ENCODE measurements at places on chromosomes 1 and 21.

- DNase-seq, result no peak
Observed at GRCh38 chr1:92958203-92958970, 2.9 kb downstream of the DIPK1A start.

DNA sequence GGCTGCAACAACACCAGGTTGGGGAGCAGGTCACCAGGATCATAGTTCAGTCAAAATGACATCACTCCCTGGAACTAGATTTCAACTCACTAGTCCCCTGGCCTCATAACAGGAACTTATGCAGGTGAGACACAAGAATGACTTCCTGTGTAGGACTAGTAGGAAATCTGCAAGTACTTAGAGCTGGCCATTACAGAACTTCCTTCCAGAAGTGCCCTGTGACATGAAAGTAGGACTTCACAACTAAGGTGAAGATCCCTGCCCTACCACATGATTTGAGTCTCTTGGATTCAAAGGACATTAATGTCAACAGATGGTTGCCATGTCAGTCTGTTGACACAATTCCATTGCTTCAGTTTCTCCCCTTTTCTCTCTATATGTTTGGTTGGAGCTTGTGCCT, 223.1 kb downstream of the RPS6KC1 start:
- no peak for DNase-seq

- DNase-seq, result no peak
Observed at GRCh38 chr21:43793243-43793642, 3.9 kb downstream of the RRP1 start.

- DNase-seq, result peak; percentile 56
Observed at GRCh38 chr1:156664767-156665411, 12.3 kb downstream of the NES start.

DNA sequence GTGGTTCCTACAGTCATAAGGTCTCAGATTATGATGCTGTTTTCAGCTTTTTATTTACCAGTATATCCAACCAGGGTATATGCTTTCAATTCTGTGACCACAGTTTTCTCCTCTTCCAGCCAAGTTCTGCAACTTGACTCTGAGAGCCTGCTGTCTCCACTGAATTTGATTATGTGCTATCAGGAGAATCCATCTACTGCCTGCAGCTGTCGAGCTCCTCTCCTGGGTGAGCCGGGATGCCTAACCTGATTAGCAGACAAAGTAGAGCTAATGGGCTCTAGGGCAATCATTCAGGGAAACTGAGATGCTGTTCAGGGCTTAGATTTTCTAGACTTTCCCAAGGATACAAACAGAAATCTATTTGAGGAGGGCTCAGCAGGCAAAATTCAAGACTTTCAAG, 271.5 kb upstream of the BEND5 start:
- no peak for DNase-seq

DNA sequence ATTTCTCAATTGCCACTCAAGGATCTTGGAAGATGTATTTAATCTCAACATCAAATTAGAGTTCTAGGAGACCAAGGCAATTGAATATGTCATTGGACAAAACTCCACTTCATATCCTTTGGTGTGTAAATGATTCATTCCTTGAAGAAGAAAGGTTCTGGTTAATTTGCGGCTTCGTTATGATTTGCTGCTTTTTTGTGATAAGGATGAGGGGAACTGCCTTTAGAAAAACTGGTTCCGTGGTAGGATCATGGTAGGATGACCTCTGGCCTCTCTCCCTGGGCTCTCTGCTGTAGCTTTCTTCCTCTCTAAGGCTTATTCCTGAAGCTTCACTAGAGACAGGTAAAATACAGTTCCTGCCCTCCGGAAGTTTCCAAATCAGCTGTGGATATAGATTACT, 51.5 kb upstream of the ERRFI1 start:
- no peak for DNase-seq

- DNase-seq, result peak; percentile 55
Observed at GRCh38 chr1:18618546-18619466, 11.8 kb upstream of the PAX7 start.

GRCh38 chr21:38244885-38245869, 11.6 kb upstream of the KCNJ15 start:
- peak; percentile 88 for DNase-seq

DNA sequence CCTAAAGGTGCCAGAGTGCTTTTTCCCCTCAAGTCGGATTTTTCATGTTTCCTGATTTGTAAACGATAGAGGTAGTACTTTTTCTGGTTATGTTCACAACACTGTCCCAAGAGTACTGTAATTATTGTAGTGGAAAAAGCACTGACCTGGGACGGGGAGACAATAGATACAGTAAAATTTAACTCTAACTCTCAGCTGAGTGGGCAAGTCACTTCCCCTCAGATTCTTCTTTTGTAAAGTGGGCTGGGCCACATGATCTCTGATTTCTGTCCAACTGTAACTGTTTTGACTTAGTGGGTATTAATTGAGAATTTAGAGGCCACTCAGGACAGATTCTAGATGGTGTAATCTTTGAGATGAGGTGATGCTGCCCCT, 19.1 kb downstream of the MARCKSL1 start:
- DNase-seq, result no peak

- DNase-seq, result peak; percentile 88
Observed at GRCh38 chr1:27284425-27285273, 37.3 kb upstream of the TMEM222 start.

- DNase-seq, result peak; percentile 67
Observed at GRCh38 chr1:246815693-246816270, 91.6 kb downstream of the SCCPDH start.

DNA sequence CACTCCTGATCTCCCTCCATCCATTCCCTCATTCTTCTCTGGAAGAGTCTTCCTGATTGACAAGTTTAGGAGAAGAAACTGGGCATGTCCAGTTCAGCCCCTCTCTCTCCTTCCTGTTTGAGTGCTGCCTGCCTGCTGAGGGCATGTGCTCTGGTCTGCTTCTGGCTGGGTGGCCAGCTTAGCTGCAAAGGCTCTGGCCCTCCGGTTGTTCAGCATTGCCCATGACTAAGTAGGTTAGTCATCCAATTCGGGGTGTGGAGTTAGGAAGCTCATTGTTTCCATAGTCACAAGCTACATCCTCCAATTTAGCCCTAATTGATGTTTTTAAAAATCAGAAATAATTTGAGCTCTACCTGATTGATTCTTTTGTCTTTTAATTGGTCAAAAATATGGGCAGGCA, 25.6 kb upstream of the PLA2G2E start:
- peak; percentile 71 for DNase-seq

- no peak for DNase-seq
Observed at GRCh38 chr1:226772446-226773139, 33.5 kb upstream of the ITPKB start.

- no peak for DNase-seq
Observed at GRCh38 chr1:38997034-38997900, 6.2 kb downstream of the AKIRIN1 start.

DNA sequence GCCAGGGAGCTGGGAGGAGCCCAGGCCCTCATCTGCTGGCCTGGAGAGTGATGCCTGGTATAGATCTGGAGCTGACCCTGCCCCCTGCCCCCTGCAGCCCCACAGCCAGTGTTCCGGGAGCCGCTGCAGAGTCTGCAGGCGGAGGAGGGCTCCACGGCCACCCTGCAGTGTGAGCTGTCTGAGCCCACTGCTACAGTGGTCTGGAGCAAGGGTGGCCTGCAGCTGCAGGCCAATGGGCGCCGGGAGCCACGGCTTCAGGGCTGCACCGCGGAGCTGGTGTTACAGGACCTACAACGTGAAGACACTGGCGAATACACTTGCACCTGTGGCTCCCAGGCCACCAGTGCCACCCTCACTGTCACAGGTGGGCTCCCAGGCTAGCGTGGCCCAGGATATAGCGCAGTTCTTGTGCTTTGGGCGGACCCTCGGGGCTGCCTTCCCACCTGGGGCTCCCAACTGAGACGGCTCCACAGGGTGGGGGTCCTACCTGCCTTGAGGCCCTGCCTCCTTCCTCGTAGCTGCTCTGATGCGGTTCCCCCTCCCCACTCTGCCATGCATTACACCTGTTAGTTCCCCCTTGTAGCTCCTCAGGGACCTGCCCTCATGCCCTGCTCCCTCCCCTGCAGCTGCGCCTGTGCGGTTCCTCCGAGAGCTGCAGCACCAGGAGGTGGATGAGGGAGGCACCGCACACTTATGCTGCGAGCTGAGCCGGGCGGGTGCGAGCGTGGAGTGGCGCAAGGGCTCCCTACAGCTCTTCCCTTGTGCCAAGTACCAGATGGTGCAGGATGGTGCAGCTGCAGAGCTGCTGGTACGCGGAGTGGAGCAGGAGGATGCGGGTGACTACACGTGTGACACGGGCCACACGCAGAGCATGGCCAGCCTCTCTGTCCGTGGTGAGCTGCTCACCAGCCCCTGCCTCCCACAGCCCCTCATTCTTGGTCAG, 98.7 kb downstream of the OBSCN start:
- DNase-seq, result no peak

DNA sequence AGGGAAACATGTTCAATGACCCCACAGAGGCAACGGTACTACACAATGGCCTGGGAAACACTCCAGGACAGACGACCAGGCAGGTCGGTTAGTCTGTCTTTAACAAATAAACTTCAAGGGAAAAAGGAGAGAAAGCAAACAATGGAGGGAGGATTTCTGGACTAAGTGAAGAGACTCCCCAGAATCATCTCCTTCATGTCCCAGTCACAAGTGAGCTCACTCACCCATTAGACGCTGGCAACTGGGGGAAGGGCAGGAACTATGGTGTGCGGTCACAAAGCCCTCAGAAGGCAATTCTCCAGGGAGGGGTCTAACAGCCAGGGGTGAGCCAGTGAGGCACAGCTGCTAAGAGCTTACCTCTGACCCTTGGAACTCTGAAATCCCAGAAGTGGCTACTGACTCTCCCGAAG, 55.7 kb upstream of the NADK start:
- DNase-seq, result no peak

DNA sequence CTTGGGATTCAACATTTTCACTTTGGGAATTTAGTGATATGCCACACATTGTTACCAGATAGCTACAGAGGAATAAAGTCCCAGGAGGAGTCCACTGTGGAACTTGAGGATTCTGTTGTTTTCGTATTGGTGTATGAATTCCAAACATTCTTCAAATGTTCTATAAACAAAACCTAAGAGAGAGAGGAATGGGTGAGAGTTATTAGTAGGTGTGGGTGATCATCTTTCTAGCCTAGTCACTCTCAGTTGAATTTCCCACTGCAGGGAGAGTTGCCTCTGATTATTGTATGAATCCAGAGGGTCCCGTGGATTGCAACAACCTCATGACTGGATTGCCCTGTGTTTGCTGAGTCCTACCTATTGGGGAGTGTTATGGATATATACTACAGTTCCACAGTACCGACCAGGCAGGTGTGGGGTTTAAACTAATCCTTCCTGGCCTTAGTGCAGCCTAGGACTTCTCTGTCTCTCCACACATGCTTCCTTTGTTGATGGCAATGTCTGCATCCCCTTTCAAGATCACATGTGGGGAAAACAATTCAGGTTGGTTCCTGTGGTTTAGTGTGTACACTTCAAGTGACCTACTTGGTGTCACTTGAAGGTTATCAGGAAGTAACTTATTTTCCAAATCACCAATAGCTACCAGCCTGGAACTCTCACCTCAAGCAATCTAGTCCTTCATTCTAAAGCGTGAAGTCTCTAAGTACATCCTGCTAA, 91.8 kb downstream of the ADCY10 start:
- DNase-seq, result peak; percentile 37

- no peak for DNase-seq
Observed at GRCh38 chr21:44765231-44766013, 36.2 kb downstream of the UBE2G2 start.

DNA sequence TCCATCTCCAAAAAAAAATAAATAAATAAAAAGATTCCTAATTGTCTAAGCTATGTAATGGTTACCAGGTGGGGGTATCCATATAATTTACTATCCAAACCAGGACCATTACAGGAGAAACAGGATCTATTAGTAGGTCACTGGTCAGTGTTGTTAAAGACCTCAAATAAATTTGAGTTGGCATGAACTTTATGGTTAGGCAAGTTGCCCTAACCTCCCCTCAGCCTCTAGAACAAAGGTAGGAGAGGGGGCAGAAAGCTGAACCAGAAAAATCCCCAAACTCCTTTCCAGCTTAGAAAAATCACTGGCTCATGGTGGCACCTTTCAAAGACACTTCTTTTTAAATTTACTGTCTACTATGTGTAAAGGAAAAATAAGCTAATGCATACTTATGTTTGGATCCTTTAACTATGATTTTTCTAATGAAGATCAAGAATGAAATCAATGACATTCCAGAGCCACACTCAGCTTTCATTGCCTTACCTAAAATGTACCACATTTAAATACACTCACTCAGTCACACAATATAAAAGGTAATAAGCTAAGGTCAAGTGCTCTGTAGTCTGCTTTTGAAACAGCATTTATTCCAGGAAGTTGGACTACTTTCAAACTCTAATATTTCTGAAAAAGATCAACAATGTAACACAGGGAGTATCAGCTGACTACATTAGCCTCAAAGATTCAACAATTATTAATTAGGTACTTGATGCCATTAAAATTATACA, 13.8 kb downstream of the EIF4G3 start:
- DNase-seq, result no peak

- peak; percentile 66 for DNase-seq
Observed at GRCh38 chr1:39196244-39197215, 8.0 kb upstream of the MACF1 start.

DNA sequence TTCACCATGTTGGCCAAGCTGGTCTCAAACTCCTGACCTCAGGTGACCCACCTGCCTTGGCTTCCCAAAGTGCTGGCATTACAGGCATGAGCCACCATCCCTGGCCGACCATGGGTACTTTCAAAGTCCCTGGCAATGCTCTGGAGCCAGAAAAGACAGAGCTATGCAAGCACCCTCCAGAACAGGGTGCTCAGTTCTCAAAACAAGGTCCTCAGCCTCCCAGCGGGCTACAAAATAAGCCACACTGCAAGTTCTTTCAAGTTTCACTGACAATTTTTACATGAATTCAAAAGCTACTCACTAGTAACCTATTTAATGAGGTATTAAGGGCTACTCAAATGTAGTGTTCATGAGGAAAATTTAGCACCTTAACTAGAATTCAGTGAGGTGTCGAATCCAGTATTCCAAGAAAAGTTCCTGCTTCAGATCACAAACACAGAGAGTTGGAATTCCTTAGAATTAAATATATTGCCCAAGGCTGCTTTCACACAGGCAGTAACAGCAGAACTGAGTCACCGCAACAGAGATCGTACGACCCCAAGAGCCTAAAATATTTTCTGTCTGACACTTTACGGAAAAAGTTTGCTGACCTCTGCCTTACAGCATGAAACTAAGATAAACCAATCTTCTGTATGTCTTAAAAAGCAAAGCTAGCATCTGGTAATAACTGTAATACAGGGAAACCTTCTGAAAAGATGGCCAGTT, 60.7 kb downstream of the HSF2BP start:
- DNase-seq, result peak; percentile 72

GRCh38 chr21:33651965-33652680, 9.8 kb downstream of the ITSN1 start:
- DNase-seq, result no peak

GRCh38 chr1:94666797-94667196, 125.2 kb upstream of the F3 start:
- no peak for DNase-seq

GRCh38 chr21:25640202-25640942, 1.3 kb downstream of the JAM2 start:
- DNase-seq, result peak; percentile 61

GRCh38 chr1:155026588-155026987, 7.0 kb downstream of the DCST2 start:
- peak; percentile 28 for DNase-seq

- DNase-seq, result no peak
Observed at GRCh38 chr1:208209896-208210589, 34.1 kb downstream of the PLXNA2 start.

Data from astrocyte of the hippocampus (primary cell).